ENCODE measurements at places on chromosomes 11 and 22. TPM values are rescaled to one million over a fixed set of nuclear protein-coding genes. Genes with fewer than 3 reads are reported as not detected.

The FAM180B gene
- not detected for total RNA-seq

GRCh38 chr22:47395481-47395880, 633.0 kb downstream of the TBC1D22A start:
- ATAC-seq, result no peak

- no peak for ATAC-seq
These were observed 7.0 kb upstream of the SWAP70 start for GRCh38 chr11:9656864-9657263.

GRCh38 chr22:32591620-32592019, 117.0 kb downstream of the FBXO7 start:
- ATAC-seq, result no peak

All from activated T-helper 17 cell treated with anti-CD3 and anti-CD28 coated beads, Interleukin-2, amount 50 U/mL, for 72 hours (primary cell).